Stimulated activated CD8-positive, alpha-beta memory T cell treated with anti-CD3 and anti-CD28 coated beads, Interleukin-15, amount 100 ng/mL, for 24 hours (primary cell): ENCODE measurements at places on chromosomes 7 and 10.

DNA sequence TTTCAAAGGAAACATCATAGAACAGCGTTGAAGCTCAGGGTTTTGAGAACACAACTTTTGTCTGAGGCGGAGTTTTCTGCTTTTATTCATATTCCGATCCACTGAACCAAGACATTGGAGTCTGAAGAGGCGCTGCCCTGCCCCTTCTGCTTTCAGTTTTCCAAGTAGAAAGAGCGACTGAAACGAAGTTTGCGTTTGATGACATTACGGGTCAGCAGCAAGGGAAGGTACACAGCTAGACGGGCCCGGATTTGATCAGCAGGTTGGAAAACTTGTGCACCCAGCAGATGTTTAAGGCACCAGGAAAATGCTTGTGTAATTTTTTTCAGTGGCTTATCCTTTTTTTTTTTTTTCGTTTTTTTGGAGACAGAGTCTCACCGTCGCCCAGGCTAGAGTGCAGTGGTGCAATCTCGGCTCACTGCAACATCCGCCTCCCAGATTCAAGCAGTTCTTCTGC is 720 bp downstream of the SUN1 start:
- DNase-seq, result no peak

- no peak for DNase-seq
These were observed 55.5 kb upstream of the FAM171A1 start for GRCh38 chr10:15426558-15426957.

- no peak for DNase-seq
These were observed 352.4 kb upstream of the AOAH start for GRCh38 chr7:37076668-37077067.

- no peak for DNase-seq
These were observed 290.2 kb upstream of the SEMA3C start for GRCh38 chr7:81209059-81209458.

DNA sequence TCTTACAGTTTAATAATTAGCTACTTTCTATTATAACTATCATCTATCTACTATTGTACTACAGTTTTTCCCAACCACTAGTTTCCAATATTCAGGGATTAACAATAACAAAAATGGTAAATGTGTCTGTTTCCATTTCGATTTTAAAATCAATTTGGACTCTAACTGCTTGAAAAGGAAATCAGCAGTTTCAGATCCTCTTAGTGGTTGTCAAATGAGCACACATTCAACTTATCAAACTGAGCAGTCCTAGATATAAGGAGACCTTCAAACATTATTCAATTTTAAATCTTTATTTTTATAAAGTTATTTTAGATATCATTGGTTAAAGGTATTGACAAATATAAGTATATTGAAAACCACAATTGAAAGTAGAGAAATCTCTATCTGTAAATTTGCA is 46.8 kb upstream of the CD36 start:
- DNase-seq, result no peak

DNA sequence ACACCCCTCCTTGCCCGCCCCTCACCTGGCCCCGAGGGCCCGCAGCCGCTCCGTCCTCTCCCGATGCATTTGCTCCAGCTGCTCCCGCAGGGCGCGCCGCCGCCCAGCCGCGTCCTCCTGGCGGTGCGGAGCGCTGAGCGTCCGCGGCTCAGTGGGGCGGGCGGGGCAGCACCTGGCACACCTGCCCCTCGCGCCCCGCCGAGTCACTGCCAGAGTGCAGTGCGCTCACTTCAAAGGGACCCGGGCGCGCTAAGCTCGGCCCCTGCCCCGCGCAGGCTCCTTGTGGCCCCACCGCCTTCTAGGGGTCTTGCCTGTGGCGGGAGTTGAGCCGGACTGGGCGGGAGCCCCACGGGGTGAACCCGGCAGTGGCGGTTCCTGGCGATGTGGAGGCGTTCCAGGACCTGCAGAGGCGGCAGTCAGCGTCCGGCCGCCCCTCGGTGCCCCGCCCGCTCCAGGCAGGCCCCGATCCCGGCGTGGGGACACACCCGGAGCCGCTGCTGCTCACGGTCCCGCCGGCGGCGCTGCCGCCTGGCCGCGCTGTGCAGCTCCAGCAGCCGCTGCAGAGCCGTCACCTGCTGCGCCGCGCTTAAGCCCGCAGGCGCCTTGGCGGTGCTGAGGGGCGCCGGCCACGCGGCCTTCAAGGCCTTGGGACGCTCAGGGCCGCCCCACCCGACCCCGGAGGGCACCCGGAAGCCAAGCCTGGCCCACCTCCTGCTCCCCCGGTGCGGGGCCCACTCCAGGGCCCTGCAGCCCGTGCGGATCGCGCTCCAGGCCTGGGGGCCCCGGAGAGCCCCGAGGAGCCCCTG is 6.7 kb downstream of the ATP6V1F start:
- no peak for DNase-seq

- no peak for DNase-seq
These were observed 20.8 kb downstream of the LOXL4 start for GRCh38 chr10:98246911-98247805.

DNA sequence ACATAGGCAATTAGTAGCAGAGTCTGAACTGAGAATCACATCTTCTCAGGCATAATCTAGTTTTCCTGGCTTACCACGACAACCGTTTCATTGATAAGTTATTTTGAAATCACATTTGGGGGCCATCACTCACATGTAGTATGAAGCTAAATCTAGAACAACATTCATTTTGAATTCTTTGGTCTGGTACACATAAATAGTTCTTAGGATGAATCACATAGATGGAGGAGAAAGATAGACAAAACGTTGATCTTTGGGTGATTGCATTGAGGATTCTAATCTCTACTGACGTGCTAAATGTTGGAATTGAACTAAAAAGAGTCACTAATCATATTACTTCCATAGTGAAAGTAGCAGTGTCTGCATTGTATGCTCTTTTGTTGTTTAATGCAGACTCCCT is 1022.6 kb downstream of the LRMDA start:
- no peak for DNase-seq

GRCh38 chr7:96837593-96837992 is 127.9 kb upstream of the SEM1 start:
- DNase-seq, result no peak

DNA sequence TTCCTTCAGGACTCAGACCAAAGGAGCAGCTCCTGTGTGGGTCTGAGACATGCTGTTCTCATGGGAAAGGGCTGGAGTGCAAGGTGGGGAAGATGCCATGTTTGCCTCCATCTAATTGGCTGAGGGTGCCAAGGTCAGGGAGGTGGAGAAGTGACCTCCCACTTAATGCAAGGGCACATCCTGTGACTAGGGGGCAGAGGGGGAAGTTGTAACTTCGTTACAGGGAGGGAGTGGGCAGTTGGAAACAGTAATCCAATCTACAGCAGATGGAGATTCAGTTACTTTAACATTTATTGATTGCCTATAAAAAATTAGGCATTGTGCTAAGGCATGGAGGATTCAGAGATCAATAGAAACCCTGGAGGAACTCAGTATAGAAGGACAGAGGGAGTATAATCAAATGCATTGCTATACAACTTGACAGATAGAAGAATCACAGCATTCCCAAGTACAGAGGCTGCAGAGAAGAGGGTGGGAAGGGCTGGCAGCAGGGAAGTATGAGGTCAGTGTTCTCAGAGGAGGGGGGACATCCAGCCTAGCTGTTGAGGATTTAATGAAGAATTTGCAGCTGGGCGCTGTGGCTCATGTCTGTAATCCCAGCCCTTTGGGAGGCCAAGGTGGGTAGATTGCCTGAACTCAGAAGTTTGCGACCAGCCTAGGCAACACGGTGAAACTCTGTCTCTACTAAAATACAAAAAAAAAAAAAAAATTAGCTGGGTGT is 75.9 kb downstream of the CCNY start:
- no peak for DNase-seq

DNA sequence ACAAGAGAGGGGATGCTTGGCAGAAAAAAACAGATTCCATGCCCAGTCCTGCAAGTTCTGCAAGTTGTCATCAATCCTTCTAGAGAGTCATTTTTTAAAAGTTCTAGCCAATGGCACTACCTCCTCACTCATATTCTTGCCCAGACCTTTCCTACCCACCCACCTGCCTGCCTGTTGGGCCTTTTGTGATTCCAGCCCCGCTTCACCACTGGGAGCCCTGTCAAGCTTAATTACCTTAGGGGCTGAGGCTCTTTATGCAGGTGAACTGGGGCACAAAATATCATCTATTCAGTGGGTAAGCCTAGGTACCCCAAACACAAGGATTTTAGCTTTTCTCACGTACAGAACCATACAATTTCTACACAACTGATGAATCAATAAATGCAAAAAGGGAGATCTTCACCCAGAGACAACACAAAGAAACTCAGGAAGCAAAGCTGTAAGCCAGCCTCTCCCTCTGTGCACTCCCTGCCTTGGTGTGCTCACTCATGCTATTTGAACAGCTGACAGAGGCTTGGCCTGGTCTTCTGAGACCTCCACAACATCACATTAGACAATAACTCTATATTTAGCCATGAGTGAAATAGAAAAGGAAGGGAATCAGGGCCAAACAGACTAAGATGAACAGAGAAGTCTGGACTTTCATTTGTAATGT is 222.6 kb downstream of the HTR7 start:
- no peak for DNase-seq

- DNase-seq, result no peak
These were observed 85.7 kb downstream of the GRB10 start for GRCh38 chr7:50696810-50697582.

GRCh38 chr10:97178074-97178473 is 7.7 kb downstream of the SLIT1 start:
- no peak for DNase-seq

- DNase-seq, result no peak
These were observed 180.3 kb upstream of the SHH start for GRCh38 chr7:155992538-155992937.

GRCh38 chr10:101682172-101682825 is 12.7 kb downstream of the FBXW4 start:
- DNase-seq, result no peak

- DNase-seq, result no peak
These were observed 30.8 kb upstream of the EFCAB10 start for GRCh38 chr7:105611856-105612775.

- DNase-seq, result no peak
These were observed 479 bp downstream of the PNPLA8 start for GRCh38 chr7:108525327-108525984.

GRCh38 chr10:84499846-84500245 is 171.5 kb downstream of the CCSER2 start:
- DNase-seq, result no peak

DNA sequence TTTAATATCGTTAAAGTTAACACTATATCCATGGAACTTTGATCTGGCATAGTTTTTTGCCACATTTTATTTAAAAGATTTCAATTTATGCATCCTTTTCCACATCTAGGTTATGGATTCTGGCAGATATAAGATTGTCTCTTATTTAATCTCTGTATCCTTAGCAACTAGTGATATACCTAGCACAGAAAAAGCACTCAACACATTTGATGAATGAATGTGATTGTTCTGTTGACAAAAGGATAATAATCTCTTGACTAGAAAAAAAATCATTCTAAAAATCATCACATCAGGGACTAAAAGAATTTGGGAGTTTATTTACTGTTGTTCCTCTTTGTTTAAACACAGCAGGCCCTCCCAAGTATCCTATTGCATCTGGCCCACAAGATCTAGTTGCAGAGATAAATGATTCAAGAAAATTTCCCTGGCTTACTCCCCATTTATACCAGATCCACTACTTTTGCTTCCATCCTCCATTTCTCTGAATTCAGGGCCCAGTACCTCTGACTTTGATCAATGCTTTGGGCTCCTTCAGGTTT is 84.0 kb upstream of the C1GALT1 start:
- no peak for DNase-seq

- no peak for DNase-seq
These were observed 118.3 kb downstream of the COL28A1 start for GRCh38 chr7:7417414-7417813.

DNA sequence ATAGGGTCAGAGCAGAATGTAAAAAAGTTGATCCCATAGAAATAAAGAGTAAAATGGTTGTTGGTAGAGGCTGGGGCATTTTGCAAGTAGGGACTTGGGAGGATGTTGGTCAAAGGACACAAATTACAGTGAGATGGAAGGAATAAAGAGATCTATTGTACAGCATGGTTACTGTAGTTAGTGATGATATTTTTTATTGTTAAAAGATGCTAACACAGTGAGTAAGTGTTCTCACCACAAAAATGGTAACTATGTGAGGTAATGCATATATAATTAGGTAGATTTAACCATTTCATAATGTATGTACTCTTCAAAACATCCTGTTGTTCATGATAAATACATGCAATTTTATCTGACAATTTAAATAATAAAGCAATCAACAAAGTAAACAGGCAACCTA is 280.7 kb upstream of the MAGI2 start:
- DNase-seq, result no peak

- DNase-seq, result no peak
These were observed 33.9 kb downstream of the VWDE start for GRCh38 chr7:12369756-12370155.

- no peak for DNase-seq
These were observed 1.5 kb upstream of the CALML5 start for GRCh38 chr10:5500910-5501309.

GRCh38 chr7:4406288-4407058 is 275.6 kb upstream of the FOXK1 start:
- no peak for DNase-seq
